ENCODE measurements at places on chromosomes 13 and 19. TPM values are rescaled to one million over a fixed set of nuclear protein-coding genes. Genes with fewer than 3 reads are reported as not detected.

Gene SULT2B1
- total RNA-seq: not detected

Gene ZNF614
- 11.2 TPM for total RNA-seq

Gene COL4A1
- total RNA-seq: not detected

DNA sequence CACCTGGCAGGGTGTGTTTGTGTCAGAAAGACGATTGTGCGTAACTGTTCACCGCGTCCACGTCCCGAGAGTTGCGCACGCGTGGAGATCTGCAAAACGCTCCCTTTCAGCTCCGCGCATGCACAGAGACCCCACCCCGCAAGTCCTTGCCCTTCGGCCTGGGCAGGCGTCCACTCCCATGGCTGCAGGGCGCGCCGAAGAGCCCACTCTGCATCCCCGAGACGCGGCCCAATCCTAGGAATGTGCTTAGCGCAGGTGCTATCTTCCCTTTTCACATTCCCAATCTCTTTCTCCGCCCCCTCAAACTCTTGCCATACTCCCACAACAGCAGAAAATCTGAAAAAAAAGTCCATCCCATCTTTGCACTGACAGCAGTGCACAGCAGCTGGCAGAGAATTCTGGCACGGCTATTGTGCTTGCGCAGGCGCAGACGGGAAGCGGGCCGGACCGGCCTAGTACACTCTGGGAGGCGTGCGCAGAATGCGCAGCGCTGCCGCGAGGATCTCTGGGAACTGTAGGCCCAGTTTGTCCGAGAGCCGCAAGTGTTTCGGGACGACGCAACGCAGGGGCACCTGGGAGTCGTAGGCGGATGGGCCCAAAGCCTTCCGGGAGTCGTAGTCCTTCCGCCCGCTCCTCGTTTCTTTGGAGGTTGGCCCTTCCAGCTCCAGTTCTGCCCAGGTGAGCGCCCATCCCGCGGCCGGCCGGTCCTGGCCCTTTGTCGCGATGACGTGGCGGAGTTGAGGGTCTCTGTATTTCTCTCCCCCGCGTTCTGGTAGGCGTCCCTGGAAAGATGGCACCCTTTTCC lies 23.1 kb downstream of the ZNF175 start:
- peak; percentile 95 for DNase-seq

- no peak for DNase-seq
Measured at GRCh38 chr19:47267350-47267759, 7.3 kb upstream of the INAFM1 start.

GRCh38 chr13:99962242-99962641 lies 9.3 kb downstream of the ZIC5 start:
- no peak for DNase-seq

DNA sequence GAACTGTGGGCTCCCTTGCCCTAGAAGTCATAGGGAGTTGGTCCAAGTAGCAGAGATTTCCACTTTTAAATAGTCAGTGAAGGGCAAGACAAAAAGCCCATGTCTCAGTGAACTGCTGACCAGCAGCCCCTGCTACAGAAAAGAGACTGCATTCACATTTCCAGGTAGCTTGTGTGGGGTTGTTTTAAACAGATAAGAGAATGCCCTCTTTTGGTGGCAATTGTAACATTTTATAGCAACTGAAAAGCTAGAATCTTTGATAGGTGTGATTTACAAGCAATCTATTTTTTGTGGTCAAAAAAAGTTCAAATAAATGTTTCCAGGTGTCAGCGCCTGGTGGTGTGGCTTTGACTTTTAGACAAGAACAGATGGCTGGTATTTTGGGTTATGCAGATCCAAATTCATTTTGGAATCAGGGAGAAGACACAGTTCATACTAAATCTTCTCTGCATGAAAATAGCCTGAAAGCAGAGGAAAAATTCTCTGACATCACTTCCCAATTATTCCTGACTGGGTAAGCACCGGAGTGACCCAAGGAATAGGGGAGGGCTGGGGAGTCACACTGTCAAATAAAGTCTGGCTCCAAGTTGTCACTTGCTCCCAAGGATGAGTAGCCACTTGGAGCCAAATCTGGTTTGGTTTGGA lies 26.2 kb upstream of the GPR12 start:
- DNase-seq: no peak

DNA sequence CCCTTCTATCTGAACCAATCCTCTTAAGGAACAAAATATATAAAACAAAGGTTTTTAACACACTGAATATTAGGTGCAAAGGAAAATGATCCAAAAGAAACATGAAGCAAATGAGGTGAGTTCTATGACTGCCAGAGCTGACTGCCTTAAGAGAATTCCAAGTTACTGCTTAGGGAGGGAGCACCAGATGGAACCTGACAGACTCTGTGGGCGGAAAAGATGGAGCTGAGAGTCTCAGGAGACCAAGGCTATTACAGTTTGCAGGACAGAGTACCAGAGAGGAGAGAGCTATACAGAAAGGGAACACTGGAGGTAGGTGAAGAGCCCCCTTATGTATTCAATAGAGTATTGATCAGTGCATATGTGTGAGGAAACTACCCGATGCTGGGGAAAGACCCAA lies 87.2 kb downstream of the B3GLCT start:
- no peak for DNase-seq

DNA sequence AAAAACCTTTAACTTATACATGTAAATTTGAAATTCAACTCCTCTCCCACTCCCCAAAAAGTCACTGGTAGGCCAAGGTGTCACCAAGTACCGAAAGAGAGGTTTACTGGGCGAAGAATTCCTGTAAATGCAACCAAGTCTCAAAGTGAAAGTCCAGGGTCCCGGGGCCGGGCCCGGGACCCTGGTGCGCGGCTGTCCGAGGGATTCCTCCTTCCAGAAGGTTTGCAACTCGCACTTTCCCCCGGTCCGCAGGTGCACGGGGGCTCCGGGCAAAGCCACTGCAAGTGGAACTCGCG lies 1.1 kb downstream of the STK24 start:
- DNase-seq: no peak

DNA sequence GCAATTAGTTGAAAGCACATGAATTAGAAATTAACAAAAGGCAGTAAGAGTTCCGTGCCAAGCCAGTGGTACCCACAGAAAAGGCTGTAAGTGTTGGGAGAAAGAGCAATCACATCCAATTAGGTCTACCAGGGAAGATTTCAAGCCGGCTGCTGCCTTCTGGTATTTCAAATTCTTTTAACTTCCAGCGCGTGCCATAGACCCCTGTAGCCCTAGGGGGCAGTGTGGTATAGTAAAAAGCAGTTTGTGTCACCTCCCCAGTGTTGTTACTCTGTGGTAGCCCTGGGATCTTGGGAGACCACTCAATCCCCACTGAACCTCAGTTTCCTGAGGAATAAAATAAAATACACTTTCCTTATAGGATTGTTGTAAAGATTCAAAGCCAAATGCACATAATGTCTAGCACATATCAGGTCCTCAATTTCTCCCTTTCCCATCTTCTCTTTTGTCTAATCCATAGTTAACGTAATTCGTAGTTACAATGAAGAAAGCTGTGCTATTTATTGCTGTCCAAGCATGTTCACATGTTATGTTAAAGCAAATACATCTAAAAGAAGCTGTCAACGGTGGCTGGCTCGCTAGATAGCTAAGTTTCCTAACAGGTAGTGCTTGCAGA lies 230.2 kb downstream of the TDRD3 start:
- DNase-seq: no peak

DNA sequence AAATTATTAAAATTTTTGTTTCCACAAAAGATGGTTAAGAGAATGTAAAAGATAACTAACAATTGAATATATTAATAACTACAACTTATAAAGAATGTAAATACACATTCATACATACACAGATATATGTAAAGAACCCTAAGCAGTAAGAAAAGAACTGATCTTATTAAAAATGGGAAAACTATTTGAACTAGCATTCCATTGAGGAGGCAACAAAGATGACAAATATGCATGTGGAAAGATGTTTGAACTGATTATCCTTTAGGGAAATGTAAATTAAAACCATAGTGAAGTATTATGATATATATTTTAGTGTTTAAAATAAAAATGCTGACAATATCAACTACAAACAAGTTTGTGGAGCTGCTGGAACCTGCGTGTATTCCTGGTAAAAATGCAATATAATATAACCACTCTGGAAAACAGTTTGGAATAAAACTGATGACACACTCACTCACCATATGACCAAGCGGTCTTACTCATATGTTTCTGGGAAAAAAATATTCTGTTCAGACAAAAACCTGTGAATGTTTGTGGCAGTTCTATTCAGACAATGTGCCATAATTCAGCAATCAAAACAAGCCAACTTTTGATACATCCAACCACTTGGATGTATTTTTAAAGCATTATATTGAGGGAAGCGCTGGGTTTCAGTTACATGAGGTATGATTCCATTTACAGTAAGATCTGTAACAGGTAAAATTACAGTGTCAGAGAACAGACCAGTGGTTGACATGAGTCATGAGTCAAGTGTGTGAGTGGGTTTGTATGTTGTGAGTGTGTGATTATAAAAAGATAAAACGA lies 694.4 kb upstream of the SLITRK5 start:
- DNase-seq: no peak

DNA sequence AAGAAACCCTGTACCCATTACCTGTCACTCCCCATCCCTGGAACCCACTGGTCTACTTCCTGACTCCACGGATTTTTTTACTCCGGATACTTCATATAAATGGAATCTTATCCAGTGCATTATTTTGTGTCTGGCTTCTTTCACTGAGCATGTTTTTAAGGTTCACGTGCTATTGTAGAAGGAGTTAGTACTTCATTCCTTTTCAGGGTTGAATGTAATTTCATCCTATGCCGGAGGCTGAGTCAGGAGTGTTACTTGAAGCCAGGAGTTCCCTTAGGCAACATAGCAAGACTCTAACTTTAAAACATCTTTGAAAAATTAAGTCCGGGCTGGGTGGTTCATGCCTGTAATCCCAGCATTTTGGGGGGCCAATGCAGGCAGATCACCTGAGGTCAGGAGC lies 17.9 kb upstream of the ELAVL1 start:
- DNase-seq: no peak

Data from activated T-helper 1 cell treated with anti-CD3 and anti-CD28 coated beads, Interleukin-12 subunit alpha, Interleukin-12 subunit beta, Interleukin-2, Interleukin-4 antibody, amounts not matched to agents 30 ng/mL and 10 ng/mL and 1 ng/mL, durations not matched to agents 14 hours and 24 hours and 36 hours (primary cell).